Activated naive CD8-positive, alpha-beta T cell treated with anti-CD3 and anti-CD28 coated beads for 36 hours (primary cell): ENCODE measurements at places on chromosomes 12 and 14. TPM values are rescaled to one million over a fixed set of nuclear protein-coding genes. Genes with fewer than 3 reads are reported as not detected.

- no peaks in the 10 kb centered on the region for H3K27me3 ChIP-seq
- peaks cover 2% of the 10 kb centered on the region for H3K4me1 ChIP-seq
- no peak overlapping the region for H3K27ac ChIP-seq
- peak; percentile 74 for DNase-seq
- no peaks in the 10 kb centered on the region for H3K36me3 ChIP-seq
Measured at GRCh38 chr14:35814371-35815005, 5.4 kb upstream of the RALGAPA1 start.

GRCh38 chr12:524167-524951 is 64.6 kb downstream of the B4GALNT3 start:
- H3K36me3 ChIP-seq = no peaks in the 10 kb centered on the region
- DNase-seq = no peak
- H3K27ac ChIP-seq = no peak overlapping the region
- no peak overlapping the region for H3K4me3 ChIP-seq
- H3K27me3 ChIP-seq = peaks cover 6% of the 10 kb centered on the region
- H3K4me1 ChIP-seq = no peaks in the 10 kb centered on the region

ART4 gene
- total RNA-seq = not detected

FERMT2 gene
- 1.3 TPM for total RNA-seq
